ENCODE measurements at places on chromosomes 12 and 14.
A peak's percentile ranks its signal among the peaks of the same experiment; 100 is the strongest.

DNA sequence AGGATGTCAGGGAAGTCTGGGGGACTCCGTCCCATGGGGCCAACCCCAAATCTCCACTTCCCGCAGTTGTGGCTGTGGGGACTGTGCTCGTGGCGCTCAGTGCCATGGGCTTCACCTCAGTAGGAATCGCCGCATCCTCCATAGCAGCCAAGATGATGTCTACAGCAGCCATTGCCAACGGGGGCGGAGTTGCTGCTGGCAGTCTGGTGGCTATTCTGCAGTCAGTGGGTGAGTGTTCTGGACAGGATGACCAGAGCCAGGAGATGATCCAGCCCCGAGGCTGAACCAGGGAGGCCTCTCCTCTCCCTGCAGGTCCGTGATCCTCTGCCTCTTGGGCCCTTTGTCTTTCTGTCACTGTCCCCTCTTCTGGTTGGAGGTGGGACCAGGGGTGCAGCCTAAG lies 8.8 kb upstream of the IFI27 start:
- no peak for DNase-seq

DNA sequence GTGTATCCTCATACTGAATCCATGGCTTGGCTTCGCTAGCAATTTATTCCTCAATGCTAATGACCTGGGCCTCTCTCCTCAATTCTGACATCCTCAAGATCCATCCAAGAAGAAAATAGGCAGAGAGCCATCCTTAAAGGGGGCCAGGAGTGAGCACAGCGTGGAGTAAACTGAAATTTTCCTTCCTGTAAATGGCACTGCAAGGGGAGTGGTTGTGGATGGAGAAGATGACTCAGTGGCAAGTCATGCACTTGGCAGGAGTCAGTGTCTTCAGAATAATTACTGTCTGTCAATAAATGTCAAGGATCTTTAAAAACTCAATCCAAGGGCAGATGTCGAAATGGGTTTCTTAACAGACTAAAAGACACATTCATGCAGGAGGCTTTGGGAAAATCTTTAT lies 88.0 kb upstream of the TMEM132C start:
- DNase-seq: no peak

DNA sequence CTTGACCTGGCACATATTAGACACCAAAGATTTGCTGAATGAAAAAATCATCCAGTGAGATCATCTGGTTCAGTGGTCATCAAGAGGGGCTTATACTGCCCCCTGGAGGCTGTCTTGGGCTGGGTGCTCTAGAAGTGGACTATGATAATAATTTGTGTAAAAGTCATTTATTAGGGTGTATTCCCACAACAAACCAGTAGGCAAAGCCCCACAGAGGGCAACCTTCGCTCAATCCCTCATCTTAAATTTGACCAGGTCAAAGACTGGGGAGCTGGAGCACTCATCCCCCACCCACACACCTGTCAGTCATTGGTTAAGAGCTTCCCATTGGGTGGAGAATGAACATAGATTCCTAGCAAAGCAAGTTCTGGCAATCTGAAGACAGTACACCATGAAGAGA lies 20.0 kb upstream of the FICD start:
- no peak for DNase-seq

DNA sequence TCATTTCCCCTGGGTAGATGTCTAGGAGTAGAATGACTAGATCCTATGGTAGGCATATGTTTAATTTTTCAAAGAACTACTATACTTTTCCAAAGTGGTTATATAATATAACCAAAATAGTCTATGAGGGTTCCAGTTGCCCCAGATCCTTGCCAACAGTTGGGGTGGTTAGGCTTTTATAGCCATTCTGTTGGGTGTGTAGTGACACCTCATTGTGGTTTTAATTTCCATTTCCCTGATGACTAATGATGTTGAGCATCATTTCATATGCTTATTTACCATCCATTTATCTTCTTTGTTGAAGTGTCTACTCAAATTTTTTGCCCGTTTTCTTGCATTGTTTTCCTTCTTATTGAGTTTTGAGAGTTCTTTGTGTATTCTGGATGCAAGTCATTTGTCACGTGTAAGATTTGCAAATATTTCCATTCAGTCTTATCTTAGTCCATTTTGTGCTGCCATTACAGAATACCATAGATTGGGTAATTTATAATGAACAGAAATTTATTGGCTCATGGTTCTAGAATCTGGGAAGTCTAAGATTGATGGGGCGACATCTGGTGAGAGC lies 4.7 kb downstream of the SYNE2 start:
- DNase-seq: no peak

DNA sequence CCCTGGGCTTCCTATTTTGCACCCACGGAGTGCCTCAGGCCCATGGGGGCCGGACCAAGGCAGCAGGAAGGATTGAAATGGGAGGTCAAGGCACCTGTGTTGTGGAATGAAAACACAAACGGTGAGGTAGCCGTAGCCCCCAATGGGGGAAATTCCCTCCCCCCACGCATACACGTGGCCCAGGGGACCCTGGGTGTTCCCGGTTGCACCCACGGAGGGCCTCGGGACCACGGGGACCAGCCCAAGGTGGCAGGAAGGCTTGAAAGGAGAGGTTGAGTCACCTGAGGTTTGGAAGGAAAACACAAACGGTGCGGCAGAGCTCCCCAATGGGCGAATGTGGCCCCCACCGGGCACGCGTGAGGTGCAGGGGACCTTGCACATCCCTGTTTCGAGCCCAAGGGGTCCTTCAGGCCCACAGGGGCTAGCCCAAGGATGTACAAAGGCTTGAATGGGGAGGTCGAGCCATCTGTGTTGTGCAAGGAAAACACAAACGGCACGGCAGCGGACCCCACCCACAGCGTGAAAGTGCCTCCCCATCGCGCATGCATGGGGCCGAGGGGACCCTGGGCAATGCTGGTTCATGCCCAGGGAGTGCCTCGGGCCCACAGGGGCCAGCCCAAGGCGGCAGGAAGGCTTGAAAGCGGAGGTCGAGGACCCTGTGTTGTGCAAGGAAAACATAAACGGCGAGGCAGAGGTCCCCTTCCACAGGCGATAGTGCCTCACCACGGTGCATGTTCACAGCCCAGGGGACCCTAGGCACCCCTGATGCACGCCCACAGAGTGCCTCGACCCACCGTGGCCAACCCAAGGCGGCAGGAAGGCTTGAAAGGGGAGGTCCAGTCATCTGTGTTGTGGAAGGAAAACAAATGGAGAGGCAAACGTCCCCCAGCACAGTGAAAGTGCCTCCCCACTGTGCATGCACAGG lies 376.7 kb downstream of the ALG10 start:
- peak; percentile 5 for DNase-seq

DNA sequence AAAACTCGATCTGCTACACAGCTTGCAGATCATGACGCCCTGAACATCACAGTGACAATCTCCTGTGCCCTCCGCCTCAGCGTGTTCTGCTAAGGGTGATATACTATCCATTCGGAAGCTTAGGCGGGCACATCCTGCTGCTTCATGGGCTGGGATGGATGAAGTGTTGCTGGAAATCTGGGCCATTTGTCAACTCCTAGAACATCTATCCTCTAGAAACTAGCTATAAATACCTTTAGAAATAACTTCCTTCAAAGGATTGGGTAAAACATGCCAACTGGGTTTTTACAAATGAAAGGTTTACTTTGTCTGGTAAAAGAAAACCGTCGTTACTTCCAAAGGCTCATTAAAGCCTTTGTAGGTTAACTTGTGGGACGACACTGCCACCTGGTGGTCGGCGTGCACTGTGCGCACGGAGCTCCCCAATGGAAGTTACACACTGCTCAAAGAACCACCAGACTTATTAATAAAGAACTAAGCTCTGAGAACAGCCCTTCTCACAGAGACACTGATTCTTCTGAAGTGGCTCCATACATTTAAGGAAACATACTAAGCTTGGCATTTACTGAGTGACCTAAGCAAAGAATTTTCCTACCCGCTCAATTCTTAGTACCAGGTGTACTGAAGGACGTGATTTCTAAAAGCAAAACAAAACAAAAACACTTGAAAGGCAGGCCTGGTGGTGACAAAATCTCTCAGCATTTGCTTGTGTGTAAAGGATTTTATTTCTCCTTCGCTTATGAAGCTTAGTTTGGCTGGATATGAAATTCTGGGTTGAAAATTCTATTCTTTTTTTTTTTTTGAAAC lies 21.6 kb upstream of the CACNA2D4 start:
- peak; percentile 85 for DNase-seq

DNA sequence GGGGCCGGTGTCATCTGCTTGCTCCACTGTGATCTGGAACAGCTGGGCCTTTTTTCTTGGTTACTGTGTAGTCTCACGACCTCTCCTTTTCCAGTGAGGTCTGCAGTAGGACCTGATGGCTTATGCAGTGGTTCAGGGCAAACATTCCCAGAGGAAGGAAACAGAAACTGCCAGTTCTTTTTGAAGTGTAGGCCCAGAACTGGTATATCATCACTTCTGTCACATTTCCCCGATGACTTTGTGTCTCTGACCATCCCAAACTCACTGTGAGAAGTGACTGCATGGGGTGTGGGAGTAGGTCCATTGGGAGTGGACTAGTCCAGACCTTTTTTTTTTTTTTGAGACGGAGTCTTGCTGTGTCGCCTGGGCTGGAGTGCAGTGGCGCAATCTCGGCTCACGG lies 38.4 kb downstream of the RCOR1 start:
- DNase-seq: no peak

DNA sequence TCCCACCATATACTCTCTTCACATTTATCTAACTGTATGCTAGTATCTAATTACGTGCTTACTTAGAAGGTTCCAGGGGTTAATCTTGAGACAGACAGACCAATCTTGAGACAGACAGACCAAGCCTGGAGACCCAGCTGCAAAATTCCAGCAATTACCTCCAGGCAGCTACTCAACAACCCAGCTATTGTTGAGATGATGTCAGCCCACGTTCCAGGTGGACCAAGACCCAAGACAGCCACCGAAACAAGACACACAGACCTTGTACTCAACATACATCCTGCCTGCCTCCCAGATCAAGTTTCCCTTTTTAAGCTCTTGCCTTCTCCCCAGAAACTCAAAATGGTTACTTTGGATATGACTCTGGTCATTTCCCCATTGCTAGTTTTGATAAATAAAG lies 64.9 kb upstream of the VASH1 start:
- DNase-seq: no peak

- DNase-seq: no peak
Observed at GRCh38 chr12:76337583-76337982, 10.6 kb downstream of the BBS10 start.

GRCh38 chr12:93870020-93870795 lies 193.0 kb downstream of the CRADD start:
- DNase-seq: no peak

GRCh38 chr12:82781309-82781997 lies 94.7 kb downstream of the TMTC2 start:
- DNase-seq: no peak

DNA sequence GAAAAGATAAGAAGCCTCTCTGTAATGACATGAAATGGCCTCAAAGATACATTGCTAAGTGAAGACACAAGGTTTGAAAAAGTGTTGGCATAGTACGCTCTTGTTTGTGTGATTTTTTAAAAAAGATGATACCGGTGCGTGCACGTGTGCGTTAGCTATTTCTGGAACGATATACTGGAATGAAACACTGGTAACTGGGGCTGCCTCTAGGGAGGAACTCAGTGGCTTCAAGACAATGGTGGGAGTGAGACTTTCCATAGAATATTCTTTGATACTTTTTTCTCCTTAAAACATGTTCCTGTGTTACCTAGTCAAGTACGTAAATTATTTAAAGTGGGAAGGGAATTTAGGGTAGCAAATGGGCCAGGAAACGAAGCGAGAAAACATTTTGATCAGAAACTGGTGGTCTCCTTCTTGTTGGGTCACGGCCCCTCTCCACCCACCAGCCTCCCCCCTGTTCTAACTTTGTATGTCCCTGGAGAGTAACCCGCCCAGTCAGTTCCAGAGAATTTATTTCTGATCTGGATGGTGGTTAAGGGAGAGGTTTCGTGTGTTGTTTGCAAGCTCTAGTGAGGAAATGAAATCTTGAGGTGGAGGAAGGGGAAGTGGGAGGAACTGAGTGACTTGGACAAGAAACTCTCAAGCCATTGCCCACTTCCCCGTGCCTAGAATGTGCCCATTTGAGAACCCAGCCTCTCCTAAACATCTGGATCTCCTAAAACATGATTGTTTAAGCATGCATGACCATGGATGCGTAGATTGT lies 6.6 kb downstream of the FGF6 start:
- DNase-seq: no peak
